ENCODE measurements at places on chromosomes 13 and 19.

- DNase-seq = no peak
Measured at GRCh38 chr13:97023117-97023516, 28.8 kb upstream of the OXGR1 start.

- DNase-seq = no peak
Measured at GRCh38 chr19:30909216-30909615, 440.0 kb downstream of the TSHZ3 start.

DNA sequence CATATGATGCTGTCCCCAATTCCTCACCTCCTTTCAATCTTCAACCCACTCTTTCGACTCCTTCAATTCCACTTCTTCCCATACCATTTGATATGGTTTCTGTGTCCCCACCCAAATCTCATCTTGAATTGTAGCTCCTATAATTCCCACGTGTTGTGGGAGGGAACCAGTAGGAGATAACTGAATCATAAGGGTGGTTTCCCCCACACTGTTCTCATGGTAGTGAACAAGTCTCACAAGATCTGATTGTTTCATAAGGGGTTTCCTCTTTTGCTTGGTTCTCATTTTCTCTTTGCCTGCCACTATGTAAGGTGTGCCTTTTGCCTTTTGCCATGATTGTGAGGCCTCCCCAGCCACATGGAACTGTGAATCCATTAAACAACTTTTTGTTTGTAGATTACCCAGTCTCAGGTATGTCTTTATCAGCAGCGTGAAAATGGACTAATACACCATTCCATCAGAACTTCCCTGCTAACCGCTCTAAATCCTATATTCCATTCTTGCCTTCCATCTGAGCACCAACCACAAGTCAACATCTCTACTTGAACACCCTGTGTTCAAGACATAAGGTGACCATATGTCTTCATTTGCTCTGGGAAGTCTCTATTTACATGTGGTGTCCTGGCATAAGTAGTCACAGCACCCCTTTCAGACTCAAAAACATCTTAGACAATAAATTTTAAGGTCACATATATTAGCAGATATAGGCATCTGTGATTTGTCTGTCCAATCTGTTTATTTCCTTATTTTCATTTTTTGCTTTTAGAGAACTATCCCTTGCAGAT is 122.9 kb downstream of the TSHZ3 start:
- no peak for DNase-seq

GRCh38 chr19:4575267-4576015 is 16.0 kb upstream of the SEMA6B start:
- DNase-seq = peak; percentile 93

- DNase-seq = no peak
Measured at GRCh38 chr19:10820173-10820572, 15.8 kb downstream of the TMED1 start.

- DNase-seq = no peak
Measured at GRCh38 chr13:20512042-20512683, 13.5 kb downstream of the CRYL1 start.

GRCh38 chr19:5567360-5567969 is at the start of gene TINCR:
TSS of gene TINCR (minus strand) at chr19:5567953.
- DNase-seq = no peak

DNA sequence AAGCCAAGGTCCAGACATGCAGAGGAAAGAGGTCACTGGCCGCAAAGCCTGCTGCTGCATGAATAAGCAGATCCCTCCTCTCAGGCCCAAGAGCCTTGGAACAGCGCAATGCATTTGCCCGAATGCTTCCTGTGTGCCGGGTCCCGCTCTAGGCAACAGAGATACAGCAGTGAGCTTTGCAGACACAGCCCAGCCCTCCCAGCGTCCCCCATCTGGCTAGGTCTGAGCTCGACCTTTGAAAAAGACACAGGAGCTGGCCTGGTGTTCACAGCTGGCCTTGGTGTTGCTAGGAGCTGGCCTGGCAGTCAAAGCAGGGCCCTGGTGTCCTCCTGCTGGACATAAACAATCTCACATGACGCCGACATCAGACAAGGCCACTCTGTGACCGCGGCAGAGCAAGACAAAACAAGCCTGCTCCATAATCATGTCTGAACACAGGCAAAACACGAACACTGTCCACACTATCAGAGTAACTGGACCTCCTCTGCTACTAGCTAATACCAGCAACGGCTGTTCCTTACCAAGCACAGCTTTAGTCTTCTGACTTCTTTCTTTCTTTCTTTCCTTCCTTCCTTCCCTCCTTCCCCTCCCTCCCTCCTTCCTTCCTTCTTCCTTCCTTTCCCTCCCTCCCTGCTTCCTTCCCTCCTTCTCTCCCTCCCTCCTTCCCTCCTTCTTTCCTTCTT is 5.7 kb upstream of the PEX11G start:
- no peak for DNase-seq

GRCh38 chr13:108662528-108662927 is 33.1 kb downstream of the MYO16 start:
- no peak for DNase-seq

- no peak for DNase-seq
Measured at GRCh38 chr13:27839809-27840467, 47.7 kb downstream of the GSX1 start.

DNA sequence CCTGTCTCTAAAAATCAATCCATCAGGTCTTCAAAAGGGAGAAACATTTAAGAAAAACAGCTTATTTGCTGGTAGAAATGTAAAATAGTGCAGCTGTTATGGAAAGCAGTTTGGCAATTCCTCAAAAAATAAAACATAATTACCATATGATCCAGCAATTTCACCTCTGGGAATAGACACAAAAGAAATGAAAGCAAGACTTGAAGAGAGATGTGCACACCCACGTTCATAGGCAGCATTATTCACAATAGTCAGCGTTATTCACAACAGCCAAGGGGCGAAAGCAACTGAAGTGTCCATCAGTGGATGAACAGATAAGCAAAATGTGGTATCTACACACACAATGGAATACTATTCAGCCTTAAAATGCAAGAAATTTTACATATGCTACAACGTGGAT is 45.1 kb upstream of the DOCK9 start:
- DNase-seq = no peak

DNA sequence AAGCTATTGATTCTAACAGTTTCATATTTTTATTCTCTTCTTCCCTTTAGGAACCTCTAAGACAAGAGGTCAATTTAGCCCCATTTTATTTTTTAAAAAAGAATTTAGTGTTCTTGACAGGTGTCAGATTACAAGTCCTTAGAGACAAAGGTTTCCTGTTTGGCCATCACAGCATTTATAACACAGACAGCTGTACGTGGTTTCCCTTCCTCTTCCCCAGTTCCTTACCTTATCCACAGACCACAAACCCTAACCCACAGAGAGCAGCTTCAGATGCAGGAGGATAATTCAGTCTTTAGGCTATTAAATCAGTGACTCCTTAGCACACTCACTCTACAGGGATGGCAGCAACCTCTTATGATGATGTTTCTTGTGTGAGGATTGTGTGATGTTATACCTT is 1210.1 kb downstream of the DIAPH3 start:
- no peak for DNase-seq

DNA sequence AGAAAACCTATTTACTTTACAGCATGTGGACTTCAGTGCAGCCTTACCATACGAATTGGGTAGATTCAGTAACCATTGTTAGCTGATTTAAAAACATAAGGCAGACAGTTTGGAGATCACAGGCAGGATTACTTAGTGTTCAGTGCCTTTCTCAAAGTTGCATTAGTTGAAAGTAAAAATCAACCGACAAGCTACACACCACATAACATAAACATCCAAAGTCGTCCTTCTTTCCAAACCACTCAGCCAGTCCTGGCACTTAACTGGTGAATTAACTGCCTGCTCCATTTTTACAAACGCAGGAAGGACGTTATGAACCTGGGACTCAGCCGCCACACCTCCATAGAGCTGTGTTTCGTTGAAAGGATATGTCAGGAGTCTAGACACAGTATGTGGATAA is 91.4 kb downstream of the COL4A1 start:
- no peak for DNase-seq

- DNase-seq = no peak
Measured at GRCh38 chr13:73254827-73255226, 196.0 kb downstream of the KLF5 start.

GRCh38 chr13:97912139-97912535 is 41.3 kb upstream of the IPO5 start:
- no peak for DNase-seq
